ENCODE measurements at places on chromosomes 6 and 20. TPM values are rescaled to one million over a fixed set of nuclear protein-coding genes. Genes with fewer than 3 reads are reported as not detected.

DNA sequence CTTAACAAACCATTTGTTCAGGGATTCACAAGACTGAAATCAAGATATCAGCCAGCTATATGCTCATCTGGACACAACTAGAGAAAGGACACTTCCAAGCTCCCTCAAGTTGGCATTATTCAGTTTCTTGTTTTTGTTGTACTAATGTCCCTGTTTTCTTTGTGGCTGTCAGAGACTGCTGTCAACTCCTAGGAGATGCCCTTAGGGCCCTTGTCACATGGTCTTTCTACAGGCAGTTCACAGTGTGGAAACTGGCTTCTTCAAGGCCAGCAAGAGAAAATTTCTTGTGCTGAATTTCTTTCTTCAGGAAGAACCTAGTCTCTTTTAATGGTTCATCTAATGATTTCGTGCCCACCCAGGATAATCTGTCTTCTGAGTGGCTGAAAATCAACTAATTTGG is 677.2 kb upstream of the MAN1A1 start:
- DNase-seq = no peak

Gene FIG4
- 11.5 TPM for total RNA-seq

Gene MROH8
- total RNA-seq = 8.2 TPM

Gene HLA-DPA1
- total RNA-seq = 8.7 TPM

Data from SK-MEL-5 (cell line).